ENCODE measurements at places on chromosomes 16 and 17.

DNA sequence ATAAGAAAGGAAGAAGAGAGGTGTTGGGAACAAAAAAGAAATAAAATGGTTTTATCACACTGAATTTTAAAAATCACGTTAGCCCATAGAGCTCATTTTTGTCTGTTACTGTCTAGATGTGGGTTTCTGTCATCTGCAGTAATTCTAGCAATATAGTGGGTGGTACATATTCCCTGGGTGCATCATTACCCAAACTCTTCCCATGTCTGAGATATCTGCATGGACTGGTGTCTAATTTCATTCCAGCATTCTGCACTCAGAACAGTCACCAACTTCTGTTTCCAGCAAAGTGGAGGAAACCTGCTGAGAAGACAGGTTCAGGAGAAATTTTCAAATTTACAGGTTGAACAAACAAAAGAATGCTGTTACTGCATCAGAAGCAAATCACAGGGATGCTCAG, 263.8 kb downstream of the CDH11 start:
- no peak for DNase-seq

DNA sequence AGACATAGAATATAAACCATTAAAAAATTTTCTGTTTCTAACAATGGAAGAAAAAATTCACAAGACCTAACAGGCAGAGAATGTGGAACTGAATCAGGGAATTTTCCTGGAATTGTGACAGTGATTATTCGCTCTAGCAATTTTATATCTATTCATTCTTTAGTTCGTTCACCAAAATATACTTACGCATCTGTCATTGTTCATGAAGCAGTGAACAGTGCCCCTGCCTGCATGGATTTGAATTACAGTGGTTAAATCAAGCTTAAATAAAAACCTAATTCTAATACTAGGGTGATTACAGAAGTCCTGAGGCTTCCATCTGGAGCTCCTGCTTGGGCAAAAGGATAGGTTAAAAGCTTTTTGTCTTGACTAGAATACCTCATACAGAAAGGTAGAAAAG, 48.6 kb downstream of the ABCA8 start:
- DNase-seq: no peak

DNA sequence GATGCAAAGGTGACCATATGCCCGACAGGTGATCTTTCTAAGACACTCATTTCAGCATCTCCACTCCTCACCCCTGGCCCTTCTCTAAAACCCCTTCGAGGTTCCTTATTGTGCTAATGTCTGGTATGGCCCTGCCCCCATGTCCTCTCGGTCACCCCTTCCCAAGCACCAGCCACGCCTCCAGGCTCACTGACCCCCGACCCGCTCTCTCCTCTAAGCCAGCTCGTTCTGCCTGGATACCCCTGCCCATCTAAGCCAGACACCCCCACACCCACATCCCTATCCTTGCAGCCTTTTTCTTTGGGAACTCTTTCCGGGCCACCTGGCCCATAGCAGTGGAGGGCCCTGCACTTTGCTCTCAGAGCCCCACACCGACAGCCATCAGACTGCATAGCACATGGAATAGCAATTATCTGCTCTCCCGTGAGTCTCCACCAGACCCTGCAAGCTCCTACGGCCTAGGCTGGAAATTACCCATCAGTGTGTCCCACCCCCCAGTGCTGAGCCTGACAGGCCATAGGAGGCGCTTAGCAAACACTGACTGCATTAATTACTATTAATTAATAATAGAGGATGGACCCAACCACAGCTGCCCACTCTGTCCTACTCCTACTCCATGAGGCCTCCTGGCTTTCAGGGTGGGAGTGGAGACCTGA, 176.7 kb downstream of the TMEM132E start:
- no peak for DNase-seq

DNA sequence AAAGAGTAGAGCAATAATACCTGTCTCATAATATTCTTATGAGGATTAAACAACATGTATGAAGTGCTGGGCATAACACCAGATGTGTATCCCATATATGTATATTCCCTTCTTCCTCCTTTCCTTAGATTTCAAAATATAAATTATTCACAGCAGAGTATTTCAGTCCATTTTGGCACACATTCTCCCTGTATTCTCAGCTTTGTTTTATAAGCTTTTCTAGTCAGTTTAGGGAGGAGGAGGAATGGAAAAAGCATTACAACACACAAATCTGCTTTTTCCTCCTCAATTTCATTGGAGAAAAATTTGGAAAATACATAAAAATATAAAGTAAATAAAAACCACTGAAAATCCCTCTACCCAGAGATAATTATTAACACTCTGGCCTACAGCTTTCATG, 46.6 kb upstream of the CORO6 start:
- DNase-seq: no peak

DNA sequence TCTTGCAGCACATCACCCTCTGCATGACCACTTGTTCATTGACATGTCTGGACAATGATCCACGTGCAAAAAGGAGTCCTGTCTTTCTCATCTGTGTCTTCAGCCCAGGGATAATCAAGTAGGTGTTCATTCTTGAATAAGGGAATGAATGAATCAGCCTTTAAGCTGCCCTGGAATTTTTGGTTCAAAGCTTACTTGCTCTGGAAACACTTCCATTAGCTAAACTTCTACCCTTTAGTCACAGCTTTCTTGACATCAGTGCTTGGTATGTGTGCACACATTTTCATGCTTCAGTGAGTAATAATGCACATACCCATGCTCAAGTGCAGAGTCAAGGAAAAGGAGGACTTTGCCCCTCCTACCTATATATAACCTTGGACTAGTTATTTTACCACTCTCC, 103.0 kb upstream of the CDH13 start:
- DNase-seq: no peak

GRCh38 chr17:82338858-82339633, 5.5 kb upstream of the SECTM1 start:
- no peak for DNase-seq

DNA sequence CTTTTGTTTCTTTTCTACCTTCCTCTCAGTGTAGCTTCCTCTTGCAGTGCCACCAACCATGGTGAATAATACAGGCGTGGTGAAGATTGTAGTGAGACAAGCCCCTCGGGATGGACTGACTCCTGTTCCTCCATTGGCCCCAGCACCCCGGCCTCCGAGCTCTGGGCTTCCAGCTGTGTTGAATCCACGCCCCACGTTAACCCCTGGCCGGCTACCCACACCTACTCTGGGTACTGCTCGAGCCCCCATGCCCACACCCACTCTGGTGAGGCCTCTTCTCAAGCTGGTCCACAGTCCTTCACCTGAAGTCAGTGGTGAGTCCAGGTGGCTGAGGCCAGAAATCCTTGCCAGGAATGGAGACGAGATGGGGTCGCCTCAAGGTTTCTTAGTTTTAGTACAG, 23.9 kb downstream of the SRCAP start:
- DNase-seq: no peak

DNA sequence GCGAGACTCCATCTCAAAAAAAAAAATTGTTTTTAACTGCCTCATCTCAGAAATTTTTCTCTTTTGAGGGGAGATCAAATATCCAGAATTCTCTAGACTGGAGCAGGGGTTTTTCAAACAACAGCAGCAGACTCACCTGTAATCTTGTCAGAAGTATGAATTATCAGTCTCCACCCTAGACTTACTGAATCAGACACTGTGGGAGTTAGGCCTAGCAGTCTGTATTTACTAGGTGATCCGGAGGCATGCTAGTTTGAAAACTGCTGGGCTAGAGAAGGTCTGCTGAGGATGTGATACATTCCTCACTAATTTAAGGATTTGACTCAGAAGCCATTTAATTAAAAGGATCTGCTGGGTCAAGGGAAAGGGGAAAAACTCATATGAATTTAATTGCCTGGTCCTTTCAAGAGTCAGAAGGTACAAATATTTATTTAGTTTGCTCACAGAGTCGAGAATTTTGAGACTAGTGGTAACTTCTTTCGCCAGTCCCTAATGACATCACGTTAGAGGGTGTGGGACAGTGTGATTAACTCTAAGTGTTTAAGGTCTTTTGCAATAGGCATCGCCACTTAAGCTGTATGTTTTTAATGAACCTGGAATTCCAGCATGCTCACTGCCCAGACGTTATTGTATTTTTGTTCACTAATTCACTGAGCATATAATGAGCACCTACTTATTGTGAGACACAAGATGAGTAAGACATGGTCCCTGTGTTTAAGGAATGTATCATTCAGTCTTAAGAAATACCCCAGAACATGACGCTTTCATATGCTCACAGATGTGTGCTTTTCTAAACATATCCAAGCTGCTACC, 14.2 kb downstream of the ATP6V0A1 start:
- no peak for DNase-seq

DNA sequence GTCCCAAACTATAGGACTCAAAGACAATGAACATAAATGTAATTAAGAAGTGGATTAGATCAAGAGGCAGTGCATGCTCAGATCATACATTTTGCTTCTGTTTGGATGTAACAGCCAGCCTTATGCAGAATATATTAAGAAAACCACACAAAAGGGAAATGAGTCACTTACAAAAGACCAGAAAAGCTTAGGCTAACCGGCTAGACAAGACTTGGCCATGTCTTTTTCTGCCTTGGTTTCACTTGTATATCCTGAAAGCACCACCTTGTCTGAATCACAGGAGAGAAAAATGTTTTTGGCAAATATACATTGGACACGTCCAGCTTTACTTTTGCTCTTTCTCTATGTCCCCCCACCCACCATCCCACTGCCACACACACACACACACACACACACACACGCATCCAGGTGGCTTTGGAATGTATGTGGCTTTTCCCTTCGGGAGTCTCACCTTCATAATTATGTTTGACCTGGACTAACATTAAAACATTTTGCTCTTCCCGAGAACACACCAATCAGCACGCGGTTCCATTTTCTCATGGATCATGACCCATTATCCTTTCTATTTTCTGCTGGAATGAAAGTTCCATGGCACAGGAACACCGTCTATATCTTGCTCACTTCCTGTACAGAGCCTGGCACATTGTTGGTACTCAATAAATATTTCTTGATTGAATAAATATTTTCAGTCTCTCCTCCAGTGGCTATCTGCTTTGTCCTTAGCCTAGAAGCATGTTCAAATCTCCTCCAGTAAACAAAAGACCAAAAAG, 64.6 kb downstream of the CDK5R1 start:
- DNase-seq: peak; percentile 22

DNA sequence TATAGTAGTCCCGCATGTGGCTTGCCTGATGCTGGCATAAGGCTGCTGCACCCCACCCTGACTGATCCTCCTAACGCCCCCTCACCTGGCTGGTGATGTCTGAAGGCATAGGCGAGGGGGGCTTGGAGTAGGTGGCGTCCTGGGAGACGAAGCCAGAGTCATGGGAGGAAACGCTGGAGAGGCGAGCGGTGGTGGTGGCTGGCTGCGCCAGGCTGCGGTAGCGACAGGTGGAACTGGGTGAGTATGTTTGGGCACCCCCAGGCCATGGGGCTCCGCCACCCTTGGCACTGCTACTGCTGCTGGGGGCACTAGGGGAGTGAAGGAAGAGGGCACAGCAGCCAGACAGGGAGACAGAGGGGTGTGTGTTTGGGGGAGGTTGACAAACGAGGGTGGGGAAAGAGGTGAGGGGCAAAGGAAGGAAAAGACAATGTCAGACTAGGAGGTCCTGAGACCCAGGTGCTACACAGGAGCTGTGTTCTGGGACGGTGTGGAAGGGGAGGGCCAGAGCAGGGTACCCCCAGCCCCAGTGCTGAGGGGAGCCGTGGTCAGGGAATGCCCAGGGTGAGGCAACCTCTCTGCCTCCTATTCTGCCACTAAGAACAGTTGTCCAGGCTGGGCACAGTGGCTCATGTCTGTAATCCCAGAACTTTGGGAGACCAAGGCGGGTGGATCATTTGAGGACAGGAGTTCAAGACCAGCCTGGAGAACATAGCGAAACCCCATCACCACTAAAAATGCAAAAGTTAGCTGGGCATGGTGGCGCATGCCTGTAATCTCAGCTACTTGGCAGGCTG, 11.4 kb downstream of the MTSS2 start:
- DNase-seq: no peak

DNA sequence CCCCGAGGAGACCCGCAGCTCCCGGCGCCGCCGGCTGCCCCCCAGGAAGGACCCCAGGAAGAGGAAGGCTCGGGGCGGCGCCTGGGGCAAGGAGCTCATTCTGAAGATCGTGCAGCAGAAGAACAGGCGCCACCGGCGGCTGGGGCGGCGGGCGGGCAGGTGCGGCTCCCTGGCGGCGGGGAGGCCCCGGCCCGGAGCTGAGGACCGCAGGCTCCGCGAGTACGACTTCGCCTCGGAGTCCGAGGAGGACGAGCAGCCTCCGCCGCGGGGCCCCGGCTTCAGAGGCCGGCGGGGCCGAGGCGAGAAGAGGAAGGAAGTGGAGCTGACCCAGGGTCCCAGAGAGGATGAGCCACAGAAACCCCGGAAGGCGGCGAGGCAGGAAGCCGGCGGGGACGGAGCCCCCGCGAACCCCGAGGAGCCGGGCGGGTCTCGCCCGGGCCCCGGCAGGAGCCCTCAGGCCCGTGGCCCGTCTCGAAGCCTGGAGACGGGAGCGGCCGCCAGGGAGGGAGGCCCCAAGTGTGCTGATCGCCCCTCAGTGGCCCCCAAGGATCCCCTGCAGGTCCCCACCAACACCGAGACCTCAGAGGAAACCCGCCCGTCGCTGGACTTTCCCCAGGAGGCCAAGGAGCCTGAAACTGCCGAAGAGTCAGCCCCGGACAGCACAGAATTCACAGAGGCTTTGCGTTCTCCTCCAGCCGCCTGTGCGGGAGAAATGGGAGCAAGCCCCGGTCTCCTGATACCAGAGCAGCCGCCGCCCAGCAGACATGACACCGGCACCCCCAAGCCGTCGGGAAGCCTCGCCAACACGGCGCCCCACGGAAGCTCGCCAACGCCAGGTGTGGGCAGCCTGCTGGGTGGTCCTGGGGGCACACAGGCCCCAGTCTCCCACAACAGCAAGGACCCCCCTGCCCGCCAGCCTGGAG, 22.3 kb upstream of the ZFPM1 start:
- peak; percentile 58 for DNase-seq

DNA sequence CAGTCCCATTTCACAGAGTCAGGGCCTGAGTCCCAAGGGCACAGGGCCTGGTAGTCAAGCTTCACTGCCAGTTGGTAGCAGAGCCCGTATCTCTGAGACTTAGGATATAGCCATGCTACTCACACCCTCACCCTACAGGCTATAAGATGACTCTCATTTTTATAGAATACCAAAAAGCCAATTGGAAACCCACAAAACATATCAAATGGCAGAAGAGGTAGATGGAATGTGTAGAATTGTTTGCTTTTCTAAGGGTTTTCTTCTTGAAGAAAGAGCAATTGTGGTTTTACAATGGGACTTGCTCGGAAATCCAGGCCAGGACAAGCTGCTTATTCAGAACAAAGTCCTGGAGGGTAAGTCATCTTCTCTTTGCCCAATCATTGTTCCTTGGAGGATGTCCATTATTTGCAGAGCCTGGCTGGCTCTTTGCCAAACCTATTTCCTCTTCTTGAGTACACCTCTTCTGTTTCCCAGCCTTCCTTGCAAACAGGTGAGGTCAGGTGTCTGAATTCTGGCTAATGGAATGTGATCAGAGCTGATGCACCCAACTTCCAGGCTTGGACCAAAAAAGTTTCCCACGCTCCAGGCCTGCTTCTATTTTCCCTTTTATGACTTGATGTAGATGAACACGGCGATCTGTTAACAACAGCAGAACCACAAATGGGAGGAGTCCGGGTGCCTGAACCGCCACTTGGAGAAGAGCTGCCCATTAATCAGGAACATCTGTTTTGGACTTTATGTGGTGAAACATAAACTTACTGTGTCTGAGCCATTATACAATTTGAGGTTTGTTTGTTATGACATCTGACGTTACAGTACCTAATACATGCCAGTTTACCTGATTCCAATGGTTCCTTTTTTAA, 16.9 kb upstream of the CCL22 start:
- DNase-seq: no peak

- no peak for DNase-seq
Observed at GRCh38 chr16:75265911-75266701, 14.7 kb upstream of the BCAR1 start.
